ENCODE measurements at places on chromosomes 7 and 10.

- peak; percentile 88 for DNase-seq
Measured at GRCh38 chr7:873367-874002, 2.9 kb upstream of the GET4 start.

DNA sequence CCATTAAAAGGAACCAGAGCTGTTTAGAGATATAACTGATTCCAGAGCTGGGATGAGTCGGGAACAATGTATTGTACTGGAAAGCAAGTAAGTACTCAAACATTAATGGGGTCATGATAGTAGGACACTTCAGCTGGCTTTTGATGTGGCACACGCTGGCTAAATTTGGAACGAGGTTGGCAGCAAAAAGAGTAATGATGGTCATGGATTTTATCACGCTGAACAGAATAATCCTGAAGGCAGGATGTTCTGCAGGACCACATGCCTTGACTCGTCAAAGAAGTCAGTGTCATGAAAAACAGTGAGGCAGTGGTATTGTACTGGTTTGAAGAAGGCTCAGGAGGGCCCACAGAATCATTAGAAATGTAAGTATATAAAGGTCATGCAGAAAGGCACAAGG lies 220.3 kb downstream of the SNX13 start:
- DNase-seq, result no peak

DNA sequence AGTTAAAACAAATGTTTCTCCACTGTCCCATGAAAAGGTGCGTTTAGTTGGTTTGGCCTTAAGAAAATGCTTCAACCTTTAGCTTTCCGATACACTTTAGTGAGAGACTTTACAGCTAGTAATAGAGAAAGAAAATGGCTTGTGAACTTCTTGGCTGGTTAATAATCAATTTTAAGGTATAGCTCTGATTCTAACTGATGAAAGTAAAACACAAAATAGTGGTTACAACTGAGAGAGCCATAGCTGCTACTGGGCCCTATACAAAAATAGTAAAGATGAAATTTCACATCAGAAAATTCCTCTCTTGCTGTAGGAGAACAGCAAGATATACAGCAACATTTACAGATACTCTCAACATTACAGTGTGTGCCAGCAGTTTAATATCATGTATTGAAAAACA lies 371.4 kb downstream of the PHTF2 start:
- DNase-seq, result no peak

DNA sequence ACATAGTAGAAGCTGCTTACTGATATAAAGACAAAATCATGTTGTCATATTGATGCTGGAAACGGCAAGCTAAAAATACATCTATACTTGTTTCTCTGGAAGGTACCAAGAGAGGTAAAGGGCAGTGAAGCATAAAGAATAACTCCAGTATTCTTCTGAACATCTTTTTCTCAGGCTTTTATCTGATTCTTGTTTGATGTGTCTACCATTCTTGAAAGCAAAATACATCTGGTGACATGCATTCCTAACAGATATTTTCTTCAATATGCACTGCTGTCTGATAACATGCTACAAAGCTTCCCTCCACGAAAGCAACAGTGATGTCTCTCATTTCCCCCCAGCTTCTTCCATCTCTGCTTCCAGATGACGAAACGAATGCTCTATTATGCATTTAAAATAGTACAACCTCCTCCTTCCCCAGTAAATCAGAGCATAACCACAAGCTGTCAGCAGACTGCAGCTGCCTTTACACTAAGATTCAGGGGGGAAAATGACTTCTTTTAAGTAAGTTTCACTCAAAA lies 100.8 kb downstream of the ARHGAP21 start:
- no peak for DNase-seq

- DNase-seq, result no peak
Measured at GRCh38 chr7:128731184-128731583, 8.0 kb upstream of the CALU start.

- peak; percentile 57 for DNase-seq
Measured at GRCh38 chr7:95527033-95527775, 41.5 kb downstream of the ASB4 start.

GRCh38 chr10:43320226-43320625 lies 51.2 kb upstream of the FXYD4 start:
- DNase-seq, result no peak

- DNase-seq, result no peak
Measured at GRCh38 chr10:23718946-23719345, 280.1 kb downstream of the OTUD1 start.

- DNase-seq, result no peak
Measured at GRCh38 chr7:23791721-23792120, 81.7 kb downstream of the STK31 start.

GRCh38 chr7:148084138-148084537 lies 506.4 kb upstream of the C7orf33 start:
- no peak for DNase-seq

- no peak for DNase-seq
Measured at GRCh38 chr10:124730790-124731189, 13.4 kb downstream of the FAM53B start.

GRCh38 chr7:84536271-84536870 lies 341.8 kb upstream of the SEMA3A start:
- no peak for DNase-seq

DNA sequence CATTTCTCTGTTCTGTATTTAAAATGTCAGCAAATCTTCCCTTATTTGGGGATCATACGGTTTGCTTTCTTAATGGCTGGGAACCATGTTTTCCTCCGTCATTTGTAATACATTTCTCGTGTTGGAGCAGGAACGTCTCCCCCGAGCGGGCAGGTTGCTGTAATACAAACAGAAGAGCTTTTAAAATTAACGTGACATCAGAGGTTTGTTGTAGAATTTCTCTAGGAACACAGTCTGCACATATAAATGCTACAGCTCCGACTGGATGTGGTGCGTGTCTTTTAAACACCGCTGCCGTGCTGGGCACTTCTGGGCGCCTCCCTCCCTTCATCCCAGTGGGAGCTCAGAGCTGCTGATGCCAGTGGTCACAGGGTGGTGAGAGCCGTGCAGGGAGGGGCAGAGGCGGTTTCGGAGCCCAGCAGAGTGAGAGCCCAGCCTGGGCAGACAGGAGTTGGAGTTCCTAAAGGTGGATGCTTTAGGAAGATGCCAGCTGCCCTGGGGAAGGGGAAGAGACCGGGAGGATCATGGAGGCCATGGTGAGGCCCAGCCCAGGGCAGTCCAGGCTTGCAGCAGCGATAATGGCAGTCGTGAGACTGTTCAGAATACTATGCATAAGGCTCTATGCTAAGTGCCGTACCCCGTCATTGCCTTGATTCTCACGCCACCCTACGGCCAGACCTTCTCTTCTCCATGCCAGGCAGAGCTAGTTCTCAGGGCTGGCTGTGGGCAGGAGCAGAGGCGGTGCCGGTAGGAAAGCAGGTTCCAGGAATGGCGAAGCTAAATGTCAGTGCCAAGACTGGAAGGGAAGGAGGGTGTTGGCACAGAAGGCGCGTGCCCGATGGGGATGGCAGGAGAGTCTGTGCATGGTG lies 96.2 kb downstream of the GLRX3 start:
- no peak for DNase-seq

GRCh38 chr7:28124413-28124812 lies 56.2 kb downstream of the JAZF1 start:
- no peak for DNase-seq

DNA sequence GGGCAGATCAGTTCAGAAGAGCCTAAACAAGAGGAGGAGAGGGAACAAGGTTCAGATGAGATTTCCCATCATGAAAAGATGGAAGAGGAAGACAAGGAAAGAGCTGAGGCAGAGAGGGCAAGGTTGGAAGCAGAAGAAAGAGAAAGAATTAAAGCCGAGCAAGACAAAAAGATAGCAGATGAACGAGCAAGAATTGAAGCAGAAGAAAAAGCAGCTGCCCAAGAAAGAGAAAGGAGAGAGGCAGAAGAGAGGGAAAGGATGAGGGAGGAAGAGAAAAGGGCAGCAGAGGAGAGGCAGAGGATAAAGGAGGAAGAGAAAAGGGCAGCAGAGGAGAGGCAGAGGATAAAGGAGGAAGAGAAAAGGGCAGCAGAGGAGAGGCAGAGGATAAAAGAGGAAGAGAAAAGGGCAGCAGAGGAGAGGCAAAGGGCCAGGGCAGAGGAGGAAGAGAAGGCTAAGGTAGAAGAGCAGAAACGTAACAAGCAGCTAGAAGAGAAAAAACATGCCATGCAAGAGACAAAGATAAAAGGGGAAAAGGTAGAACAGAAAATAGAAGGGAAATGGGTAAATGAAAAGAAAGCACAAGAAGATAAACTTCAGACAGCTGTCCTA lies 52.7 kb upstream of the AGBL3 start:
- no peak for DNase-seq

DNA sequence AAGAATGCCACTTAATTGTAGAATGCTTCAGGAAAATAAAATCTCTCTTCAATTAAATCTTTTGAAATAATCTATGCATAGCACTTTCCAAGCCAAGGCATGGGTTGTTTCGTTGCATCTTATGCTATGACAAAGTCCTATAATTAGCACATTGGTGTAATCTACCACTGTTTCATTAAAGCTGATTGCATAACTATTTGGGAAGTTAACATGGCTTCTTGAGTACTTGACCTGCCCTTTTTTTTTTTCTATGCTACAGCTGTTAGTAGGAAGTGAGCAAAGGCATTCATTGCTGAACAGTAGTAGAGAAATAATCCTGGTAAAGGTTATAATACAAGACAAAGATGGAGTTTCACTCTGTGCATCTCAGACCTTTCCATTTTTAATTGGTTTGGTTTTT lies 557.2 kb upstream of the CELF2 start:
- no peak for DNase-seq

GRCh38 chr7:25861601-25862260 lies 290.3 kb upstream of the NFE2L3 start:
- DNase-seq, result no peak

DNA sequence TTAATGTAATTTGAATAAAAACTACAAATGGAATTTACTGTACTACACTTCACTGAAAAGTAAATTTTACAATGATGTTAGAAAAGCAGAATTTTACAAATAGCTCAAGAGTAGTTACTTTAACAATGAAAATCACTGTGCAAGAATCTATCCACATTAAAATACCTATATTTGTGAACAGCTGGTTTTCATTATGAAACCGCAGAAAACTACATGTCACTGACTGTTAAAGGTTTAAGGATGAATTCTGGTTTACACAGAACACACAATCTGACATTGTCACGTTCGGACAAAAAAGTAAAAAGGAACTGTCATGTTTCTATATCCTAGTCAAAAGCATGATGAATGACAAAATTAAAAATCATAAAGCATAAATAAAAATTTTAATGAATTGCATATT lies 415.3 kb upstream of the PRKCQ start:
- no peak for DNase-seq

Measured in GM13976 (cell line).